NCI-H2029 treated with DMSO at 0.1 percent for 48 hours (cell line): ENCODE measurements at places on chromosomes 7 and 10.

GRCh38 chr7:33432821-33433220 is 303.5 kb downstream of the BBS9 start:
- DNase-seq, result no peak

- no peak for DNase-seq
Measured at GRCh38 chr10:60466267-60467201, 76.9 kb upstream of the ANK3 start.

GRCh38 chr10:132283604-132284382 is 24.0 kb downstream of the STK32C start:
- no peak for DNase-seq

- no peak for DNase-seq
Measured at GRCh38 chr10:9992661-9993060, 1025.0 kb upstream of the CELF2 start.

GRCh38 chr7:159177284-159177953 is 32.8 kb upstream of the VIPR2 start:
- no peak for DNase-seq

DNA sequence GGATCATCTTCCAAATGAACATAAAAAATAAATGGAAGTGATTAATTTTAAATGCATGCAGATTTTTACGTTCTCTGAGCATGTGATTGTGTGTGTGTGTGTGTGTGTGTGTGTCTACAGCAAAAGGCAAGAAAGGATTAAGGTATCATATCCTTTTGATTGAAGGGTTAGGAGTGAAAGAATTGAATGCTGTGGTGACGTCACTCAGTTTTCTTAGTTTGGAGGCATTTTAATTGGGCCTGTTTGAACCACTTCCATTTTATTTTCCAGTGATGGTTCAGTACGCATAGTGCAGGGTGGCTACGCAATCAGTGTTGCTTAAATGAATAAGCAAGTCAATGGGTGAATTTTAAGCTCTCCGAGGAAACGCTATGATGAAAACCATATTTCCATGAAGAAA is 31.3 kb downstream of the TACC2 start:
- no peak for DNase-seq

DNA sequence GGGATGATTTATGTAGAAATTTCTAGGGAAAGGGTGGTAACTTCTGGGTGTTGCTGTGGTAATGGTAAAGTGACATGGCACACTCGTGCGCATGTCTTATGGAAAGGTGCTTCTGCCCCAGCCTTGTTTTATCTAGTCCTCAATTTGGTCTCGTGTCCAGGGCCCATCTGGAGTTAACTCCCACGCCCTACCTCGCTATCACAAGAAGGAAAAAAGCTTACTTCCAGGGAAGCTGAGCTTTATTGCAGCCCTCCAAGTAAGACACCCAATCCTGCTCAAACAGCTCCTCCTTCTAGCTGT is 611.8 kb downstream of the TNS3 start:
- no peak for DNase-seq

- DNase-seq, result no peak
Measured at GRCh38 chr7:155867734-155868400, 55.6 kb upstream of the SHH start.

DNA sequence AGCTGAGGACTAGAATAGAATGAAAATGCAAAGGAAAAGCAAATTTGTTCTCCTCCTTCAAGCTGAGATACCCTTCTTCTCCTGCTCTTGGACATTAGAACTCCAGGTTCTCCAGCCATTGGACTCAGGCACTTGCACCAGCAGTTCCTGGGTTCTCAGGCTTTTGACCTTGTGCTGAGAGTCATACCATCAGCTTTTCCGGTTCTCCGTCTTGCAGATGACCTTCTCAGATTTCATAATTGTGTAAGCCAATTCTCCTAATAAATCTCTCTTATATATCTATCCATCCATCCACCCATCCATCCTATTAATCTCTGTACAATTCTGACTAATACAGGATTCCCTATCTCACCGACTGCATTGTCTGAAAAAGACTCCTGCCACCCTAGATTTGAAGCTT is 108.3 kb downstream of the AHR start:
- no peak for DNase-seq

- no peak for DNase-seq
Measured at GRCh38 chr7:49928787-49929186, 155.3 kb downstream of the VWC2 start.

GRCh38 chr10:86509145-86509544 is 12.4 kb downstream of the WAPL start:
- DNase-seq, result no peak
